ENCODE measurements at places on chromosomes 2 and 18.

DNA sequence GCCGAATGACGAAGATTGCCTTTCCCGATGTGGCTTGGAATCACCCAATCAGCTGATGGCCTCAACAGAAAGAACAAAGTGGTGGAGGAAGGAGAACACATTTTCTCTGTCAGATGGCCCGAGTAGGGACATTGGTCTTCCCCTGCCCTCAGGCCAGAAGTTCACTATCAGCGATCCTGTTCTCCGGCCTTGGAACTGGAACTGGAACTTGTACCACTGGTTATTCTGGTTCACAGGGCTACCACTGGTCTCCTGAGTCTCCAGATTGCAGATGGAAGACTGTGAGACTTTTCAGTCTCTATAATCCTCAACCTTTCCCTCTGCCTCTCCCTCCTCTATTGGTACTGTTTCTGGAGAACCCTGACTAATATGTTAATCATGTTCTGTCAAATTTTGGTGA, 180.4 kb downstream of the ANKRD30B start:
- DNase-seq = no peak

DNA sequence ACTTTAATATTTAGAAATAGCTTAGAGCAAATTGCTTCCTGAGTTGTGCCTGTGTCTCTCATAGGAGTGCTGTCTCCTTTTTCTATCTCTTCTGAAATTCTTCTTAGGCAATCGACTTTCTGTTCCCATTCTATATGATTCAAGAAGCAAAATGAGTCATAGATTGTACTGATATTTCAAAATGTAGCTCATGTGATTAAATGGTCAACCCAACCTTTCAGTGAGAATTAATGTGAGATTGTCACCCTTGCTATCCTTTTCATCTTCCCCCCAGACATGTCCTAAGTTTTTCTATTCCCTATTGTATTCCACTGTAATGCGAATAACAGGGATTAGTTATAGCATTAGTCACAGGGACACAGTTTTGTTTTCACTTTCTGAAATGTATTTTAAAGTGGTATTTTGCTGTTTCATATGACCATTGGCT, 413.6 kb downstream of the THSD7B start:
- no peak for DNase-seq

DNA sequence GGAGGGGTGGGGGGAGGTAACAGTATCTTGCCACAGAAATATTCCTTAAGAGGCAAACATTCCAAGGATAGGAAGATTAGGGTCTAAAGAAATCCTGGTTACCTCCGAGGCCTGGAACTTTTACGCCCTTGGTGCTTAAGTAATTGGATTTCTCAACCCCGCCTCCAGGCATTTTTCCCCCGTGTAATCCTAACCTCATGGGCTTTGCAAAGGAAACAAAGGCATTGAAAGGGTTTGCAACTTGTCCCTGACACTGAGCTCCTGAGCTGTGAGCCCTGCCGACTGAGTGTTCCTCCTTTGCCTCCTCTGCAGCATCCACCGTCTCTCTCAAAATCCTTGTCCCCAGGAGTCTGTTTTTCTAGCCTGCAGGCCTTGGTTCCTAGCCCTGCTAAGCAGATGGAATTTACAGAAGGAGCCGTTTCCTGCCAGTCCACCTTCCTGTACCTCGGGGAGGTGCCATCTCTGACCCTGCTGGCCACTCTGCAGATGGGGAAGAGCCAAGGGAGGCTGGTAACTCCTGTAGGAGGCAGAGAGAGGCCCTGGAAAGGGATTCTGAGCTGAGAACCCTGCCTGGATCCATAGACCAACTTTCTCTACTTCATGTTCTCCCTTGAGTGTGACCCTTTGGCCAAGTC, 24.2 kb downstream of the TET3 start:
- no peak for DNase-seq

DNA sequence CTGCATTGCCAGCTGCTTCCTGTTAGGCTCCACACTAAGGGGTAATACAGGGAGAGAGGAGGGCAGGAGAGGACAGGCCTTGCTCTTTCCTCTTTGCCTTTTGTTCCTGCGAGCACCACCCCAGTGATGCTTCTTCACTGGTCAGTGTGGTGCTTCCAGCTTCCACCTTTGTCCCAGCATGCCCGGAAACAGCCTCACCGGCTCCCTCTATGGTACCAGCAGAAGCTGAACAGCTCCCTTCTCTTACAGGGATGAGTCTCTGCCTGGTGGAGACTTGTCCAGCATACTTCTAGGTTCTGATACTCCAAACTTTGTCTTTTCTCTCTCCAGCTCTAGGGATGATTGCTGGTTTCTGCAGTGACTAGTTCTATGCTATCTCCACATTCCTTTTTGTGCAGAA, 413.3 kb downstream of the TSN start:
- DNase-seq = no peak

DNA sequence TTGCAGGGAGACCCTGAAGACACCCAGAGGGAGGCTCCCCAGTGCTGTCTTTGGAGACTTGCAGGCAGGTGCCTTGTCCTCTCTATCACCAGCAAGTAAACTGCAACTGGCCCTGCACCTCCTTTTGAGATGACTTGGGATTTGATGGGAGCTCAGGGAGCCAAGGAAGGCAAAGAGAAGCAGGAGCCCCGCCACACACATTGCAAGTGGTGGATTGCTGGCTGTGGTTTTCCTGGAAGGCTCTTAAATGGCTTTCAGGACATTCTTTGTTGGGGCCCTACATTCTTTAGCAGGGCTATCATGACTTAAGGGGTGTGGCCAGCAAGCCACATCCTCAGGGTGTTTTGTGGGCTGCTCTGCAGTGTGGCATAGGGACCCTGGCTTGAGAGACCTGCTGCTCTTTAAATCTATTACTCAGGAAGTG, 39.9 kb upstream of the CDC42EP3 start:
- no peak for DNase-seq

DNA sequence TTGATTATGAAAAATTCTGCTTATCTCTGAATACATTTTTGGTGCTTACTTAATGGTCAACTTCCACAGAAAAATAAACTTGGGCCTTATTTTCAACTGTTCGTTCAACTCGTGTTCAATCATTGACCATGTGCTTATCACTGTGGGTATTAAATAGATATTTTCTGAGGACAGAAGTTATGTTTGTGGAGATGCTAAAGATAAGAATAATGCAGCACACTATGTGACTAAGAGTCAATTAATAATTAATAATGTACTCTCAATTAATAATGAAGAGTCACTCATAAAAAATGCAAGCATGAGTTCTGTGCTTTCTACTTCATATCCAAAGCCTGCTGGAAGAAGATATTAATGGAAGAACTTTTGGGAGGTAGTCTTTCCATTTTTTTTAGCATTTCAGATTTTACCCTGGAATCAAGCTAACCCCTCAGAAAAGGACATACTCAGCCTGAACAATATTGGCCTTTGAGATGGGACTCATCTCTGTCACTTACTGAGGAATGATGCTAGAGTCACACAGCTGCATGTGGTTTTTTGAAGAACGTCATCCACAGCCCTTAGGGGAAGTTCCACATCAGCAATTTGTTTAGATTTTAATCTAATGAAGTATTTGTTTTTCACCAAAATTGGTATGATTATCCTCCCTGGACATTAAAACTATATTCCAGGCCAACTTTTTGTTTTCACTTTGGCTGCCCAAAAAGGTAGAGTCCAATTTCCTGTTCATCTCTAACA, 191.9 kb upstream of the CRIM1 start:
- no peak for DNase-seq

- DNase-seq = no peak
Measured at GRCh38 chr2:10721396-10722251, at the start of gene ATP6V1C2. ATP6V1C2 (plus strand) TSS chr2:10721630; CDS start chr2:10722850, 1,220 bp downstream.

- no peak for DNase-seq
Measured at GRCh38 chr2:3588084-3588483, 6.8 kb upstream of the COLEC11 start.

DNA sequence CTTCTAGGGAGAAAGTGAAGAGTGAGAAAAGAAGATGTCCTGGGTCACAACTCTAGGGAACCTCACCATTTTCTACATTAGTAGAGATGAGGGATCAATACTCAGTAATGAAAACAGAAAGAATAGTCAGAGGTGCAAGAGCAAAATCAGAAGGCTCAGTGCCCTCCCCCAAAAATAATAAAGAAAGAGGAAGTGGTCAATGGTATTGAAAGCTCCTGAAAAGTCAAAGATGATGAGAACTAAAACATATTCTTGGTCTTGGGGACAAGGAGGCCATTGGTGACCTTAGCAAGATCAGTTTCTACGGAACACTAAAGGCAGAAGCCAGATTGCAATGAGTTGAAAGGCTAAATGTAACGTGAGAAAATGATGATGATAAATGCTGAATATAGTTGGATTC, 24.5 kb upstream of the MYO1B start:
- no peak for DNase-seq

DNA sequence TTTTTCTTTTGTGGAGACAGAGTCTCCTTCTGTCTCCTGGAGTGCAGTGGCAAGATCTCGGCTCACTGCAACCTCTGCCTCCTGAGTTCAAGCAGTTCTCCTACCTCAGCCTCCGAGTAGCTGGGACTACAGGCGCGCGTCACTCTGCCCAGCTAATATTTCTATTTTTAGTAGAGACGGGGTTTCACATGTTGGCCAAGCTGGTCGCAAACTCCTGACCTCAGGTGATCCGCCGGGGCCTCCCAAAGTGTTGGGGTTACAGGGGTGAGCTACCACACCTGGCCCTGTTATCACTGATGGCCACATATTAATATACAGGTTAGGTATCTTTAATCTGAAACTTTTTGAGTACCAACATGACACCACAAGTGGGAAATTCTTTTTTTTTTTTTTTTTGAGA, 3.4 kb downstream of the MRPL35 start:
- no peak for DNase-seq

GRCh38 chr2:221112744-221113143, 459.4 kb downstream of the EPHA4 start:
- no peak for DNase-seq

DNA sequence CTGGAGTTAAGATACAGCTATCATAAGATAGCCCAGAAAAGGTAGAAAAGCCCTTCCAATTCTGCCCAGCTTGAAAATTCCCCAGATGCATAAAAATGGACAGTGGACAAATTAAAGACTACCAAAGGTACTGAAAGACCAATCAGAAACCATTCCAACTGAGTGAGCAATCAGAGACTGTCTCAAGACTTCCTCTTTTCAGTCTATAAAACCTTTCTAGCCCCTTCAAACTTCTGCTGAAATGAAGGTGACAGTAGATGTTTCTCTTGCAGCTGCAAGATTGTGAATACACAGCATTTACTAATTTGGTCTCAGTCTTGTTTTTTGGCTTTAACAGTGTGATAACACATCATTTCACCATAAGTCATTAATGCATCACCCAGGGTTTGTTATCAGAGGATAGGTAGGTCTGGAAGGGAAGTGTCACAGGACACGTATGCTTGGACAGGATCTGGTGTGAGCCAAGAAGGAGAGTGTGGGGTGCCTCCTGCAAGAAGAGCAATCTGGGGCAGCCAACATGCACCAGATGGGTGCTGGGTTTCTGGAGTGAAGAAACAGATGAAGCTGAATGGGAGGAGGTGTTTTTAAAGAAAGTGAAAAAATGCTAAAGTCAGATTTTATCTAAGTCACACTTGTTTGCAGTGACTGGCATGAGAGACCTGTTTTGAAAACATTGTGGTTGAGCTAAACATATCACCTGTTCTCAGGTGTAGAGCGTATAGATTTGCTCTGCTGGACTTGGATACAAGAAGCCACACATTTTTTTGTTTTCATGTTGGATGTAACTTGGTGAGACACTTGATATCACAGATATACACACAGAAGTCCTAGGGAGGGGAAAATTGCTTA, 75.3 kb upstream of the DDX18 start:
- DNase-seq = no peak

GRCh38 chr2:156472686-156473085, 36.5 kb downstream of the GPD2 start:
- DNase-seq = no peak

- no peak for DNase-seq
Measured at GRCh38 chr2:14132386-14132785, 500.1 kb upstream of the LRATD1 start.

DNA sequence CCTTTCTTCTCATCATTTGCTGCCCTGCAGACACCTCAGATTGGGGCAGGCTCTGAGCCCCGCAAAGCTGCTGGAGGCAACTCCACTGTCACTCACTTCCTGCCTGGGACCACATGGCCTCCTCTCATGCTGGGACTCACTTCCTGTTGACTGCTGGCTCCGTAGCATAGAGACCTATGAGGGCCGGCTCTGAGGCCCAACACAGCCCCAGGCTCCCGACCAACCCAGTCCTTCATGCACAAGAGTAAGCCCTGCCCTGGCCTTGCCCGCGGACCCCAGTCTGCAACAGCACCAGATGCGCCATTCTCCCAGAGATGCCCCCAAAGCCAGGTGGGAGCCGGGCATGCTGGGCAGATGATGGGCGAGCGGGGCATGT, 55.7 kb downstream of the DNMT3A start:
- no peak for DNase-seq

- DNase-seq = no peak
Measured at GRCh38 chr2:162261032-162261945, 18.0 kb upstream of the FAP start.

DNA sequence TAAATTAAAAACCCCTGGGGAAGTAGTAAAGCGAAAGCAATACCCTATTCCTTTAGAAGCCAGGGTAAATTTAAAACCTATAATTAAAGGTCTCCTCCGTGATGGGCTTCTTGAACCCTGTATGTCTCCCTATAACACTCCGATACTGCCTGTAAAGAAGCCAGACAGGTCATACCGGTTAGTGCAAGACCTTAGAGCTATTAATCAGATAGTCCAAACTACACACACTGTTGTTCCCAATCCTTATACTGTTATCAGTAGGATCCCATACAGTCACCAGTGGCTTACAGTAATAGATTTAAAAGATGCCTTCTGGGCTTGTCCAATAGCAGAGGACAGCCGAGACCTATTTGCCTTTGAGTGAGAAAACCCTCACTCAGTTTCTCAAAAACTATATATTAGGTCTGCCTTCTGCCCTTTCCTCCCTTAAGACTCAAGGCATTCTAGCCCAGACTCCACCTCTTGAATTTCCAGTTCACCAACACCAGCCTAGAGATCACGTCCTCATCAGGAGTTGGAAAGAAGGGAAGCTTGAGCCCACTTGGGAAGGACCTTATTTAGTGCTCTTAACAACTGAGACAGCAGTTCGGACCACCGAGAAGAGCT, 12.4 kb upstream of the SAP130 start:
- DNase-seq = no peak

Data from NCI-H1436 treated with DMSO at 0.1 percent for 48 hours (cell line).